ENCODE measurements at places on chromosomes 6 and 20.

- no peak for DNase-seq
Observed at GRCh38 chr20:53693262-53693871, 99.7 kb upstream of the ZNF217 start.

DNA sequence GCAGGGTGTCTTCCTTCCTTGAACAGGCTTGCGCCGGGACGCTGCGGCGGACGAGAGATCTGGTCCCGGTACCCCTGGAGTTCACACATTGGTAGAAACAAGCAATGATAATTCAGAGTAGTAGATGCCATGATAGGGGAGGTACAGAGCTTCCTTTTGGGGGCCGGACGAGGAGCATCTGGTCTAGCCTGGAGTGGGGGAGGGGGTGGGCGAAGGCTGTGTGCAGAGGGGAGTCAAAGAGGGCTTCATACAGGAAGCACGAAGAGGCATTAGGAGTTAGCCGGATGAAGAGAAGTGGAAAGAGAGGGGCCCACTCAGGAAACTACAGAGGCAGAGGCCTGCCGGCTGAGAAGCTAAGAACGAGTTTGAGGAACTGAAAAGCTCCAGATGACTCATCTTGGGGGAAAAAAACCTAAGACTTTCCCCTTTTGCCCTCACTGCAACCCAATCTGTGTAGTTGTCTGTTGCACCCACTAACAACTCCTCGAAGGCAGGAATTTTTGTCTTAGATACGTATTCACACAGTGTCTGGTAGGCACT is 611 bp downstream of the CNPY3 start:
- peak; percentile 36 for DNase-seq

- DNase-seq: no peak
Observed at GRCh38 chr20:1937316-1937976, 42.2 kb downstream of the SIRPA start.

DNA sequence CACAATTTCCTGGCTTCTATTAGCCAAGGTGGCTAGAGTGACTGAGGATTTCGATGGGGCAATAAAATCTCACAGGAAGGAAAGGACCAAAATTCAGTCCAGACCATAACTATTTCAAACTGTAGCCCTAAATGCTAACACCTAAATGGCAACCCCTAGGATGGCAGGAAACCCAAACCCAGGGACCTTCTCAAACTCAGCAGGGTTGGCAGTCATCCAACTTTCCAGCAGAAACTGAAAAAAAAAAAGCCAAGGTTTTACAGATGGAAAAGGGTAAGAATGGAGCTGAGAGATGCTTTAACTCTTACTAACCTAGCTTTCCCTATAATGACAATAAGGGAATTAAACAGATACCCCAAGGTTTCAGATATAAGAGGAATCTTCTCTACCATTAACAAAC is 10.5 kb downstream of the IBTK start:
- no peak for DNase-seq

GRCh38 chr20:44208165-44208564 is 2.4 kb downstream of the OSER1 start:
- no peak for DNase-seq
